ENCODE measurements at places on chromosomes 11 and 22.

GRCh38 chr11:73199446-73199845 lies 18.6 kb upstream of the P2RY2 start:
- no peak for DNase-seq

GRCh38 chr22:37328017-37328416 lies 45.7 kb downstream of the CYTH4 start:
- no peak for DNase-seq

GRCh38 chr11:101362643-101363042 lies 221.2 kb downstream of the TRPC6 start:
- no peak for DNase-seq

GRCh38 chr11:3088806-3089205 lies 31.6 kb upstream of the CARS1 start:
- no peak for DNase-seq

- no peak for DNase-seq
Measured at GRCh38 chr22:32561163-32561562, 86.6 kb downstream of the FBXO7 start.

- DNase-seq: no peak
Measured at GRCh38 chr11:130216591-130217132, 57.1 kb downstream of the ST14 start.

DNA sequence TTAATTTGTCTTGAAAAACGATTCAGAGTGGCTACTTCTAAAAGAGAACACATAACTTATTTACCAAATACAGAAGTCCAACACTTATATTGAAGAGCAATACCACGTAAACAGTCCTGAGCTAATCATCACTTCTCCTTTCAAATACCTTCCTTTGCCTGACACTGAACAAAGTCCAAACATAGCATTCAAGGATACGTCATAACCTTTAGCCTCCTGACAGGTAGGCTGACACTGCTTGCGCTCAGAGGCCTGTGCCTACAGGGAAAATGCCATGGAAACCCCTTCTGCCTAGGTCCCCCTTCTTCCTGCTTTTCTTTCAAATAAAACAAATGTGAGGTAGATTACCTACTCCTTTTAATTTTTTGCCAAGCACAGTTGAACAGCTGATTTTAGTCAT lies 510.0 kb downstream of the INSC start:
- DNase-seq: no peak

DNA sequence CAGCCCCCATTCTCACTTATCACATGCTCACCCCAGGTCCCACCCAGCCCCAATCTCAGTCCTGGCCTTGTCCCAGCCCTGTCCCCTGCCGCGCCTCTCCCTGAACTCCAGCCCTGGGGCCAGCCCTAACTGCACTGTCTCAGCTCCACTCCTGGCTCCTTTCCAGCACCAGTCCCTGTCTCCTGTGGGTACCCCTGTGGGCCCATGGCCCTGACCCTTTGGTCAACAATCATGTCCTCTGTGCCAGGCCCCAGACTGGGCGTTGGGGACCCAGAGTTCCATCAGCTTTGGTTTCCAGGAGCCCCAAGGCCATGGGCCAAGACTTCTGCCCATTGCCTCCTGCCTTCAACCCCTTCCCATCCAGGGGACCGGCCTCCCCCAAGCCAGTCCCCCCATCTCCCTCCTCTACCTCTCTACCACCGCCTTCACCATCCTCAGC lies 757 bp downstream of the SPI1 start:
- DNase-seq: peak; percentile 54

DNA sequence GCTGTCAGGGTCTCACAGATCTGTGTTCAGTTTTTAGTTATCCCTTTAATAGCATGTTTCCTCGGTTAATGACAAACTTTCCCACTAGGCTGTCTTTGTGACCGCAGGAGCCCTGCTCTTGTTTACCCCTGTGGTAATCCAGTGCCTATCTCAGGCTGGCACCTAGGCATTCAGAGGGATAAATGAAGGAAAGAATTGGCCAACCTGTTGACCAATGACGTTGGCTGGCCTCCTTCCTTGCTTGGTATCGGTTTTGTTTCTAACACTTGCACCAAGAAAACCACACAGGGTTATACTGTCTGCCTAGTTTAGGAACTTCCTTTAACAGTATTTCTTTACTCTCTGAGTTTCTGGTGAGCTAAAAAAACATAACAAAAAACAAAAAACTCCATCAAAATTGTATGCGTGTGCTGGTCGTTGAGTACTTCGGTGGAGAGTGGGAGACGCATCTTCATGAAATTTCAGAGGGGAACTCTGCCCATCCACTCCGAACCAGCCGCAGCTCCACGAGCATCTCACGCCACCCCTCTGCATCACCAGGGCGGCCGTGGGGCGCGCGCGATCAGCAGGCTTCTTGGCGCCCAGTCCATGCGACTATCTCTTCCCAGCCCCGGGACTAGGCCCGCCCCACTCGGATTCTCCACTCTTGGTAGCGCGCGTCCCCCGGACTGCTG lies 563 bp upstream of the ENDOD1 start:
- DNase-seq: peak; percentile 22

DNA sequence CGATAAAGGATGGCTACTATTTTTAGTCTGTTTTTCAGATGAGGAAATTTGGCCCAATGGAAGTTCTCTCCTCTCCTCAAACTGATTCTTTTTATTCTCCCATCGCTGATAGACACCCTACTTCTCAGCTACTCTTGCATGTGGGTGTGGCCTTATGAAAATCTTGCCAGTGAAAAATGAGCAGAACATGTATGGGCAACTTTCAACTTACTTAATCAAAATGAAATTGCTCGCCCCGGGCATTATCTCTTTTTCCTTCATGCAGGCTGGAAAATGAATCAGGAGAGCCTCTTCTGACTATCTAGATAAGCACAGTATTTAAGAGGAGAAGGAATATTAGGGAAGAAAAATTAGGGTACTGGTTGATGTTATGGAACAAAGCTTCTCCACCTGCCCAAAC lies 2354.7 kb upstream of the RAG2 start:
- DNase-seq: no peak

DNA sequence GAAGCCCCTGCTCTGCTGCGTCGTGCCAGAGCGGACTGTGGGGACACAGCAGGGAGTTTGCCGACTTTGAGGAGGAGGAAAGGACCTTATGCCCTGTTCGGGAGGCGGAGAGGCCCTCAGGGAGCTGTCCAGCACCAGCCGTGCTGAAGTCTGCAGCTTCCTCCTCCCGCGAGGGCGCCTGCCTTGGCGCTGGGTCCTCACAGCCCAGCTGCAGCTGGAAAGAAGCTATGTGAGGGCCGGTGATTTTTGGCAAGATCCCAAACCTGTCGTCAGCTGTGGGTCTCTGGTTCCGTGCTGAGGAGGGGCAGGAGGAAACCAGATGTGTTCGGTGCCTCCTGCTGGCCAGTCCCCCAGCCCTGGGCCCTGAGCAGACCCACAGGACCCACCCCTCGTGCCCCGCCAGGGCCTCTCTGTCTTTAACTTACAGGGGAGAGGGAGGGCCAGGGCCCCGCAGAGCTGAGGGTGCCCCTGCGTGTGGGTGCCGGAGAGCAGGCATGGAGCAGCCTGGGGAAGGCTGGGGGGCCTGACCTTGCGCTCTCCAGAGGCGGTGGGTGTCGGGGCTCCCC lies 12.0 kb downstream of the BRSK2 start:
- peak; percentile 59 for DNase-seq

DNA sequence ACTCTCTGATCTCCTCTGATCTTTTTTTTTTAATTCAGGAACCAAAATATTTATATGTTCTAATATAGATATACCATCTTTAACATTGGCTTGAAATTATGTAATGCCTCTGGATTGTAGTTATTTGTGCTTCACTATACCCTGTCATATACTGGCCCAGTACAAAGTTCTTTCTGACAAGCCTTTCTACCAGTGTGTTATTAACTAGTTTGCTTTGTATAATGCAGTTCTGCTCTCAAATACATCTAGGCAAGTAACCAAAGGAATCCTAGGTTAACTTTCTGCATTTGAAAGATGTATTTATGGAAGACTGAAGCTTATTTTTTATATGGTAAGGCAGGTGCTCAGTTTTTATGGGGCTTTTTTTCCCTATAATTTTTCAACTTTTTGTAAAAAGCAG lies 36.1 kb downstream of the ARHGEF12 start:
- no peak for DNase-seq

GRCh38 chr11:122267602-122268001 lies 151.6 kb upstream of the BLID start:
- DNase-seq: peak; percentile 18

- no peak for DNase-seq
Measured at GRCh38 chr22:39416319-39416718, 16.7 kb downstream of the TAB1 start.

DNA sequence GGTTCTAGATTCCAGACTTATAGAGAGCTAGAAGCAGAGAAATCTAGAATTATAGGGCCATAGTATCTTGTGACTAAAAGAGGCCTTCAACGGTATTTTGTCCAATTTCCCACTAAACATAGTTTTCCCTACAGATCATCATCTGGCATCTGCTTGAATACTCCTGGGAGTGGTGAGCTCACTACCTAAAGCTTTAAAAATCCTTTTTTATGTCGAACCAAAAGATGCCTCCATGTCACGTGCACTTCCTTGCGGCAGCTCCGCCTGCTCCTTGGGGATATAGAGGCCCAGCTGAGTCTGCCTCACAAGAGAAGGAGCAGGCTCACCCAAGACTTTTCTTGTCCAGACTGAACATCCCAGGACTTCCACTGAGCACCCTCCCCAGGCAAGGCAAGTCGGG lies 4.3 kb upstream of the MB start:
- no peak for DNase-seq

GRCh38 chr11:16787035-16787742 lies 48.7 kb downstream of the C11orf58 start:
- no peak for DNase-seq

DNA sequence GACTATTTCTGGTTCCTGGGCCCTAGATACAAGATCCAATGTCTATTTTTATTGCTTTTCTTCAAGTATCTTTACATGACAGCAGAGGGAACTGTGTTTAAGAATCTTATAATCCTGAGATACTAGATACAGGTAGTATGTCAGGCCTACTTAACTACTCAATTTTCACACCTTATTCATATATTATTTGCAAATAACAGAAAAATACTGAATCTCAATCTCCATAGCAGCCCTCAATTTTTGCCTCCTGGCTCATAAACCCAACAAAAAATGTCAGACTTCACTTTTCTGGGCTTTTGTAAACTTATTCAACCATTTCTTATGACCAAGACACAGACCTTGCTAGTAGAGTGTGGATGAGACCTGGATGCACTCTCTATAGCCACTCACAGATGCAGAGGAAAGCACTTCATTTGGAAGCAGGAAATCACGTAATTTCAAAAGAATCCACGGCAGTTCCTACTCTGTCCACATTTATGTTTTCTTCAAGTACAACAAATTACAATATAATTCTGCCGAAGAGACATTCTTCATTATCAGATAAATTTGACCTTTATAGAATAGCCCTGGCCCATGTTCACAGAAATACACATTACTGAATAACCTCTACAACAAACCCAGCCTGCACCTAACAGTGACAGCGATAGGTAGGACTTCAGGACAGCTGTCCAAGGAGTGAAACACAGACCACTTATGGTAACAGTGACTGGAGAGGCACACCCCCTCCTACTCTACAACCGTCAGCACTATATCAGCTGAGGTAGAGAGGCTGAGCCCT lies 62.0 kb upstream of the YPEL1 start:
- DNase-seq: no peak

GRCh38 chr22:48927591-48927990 lies 900.1 kb downstream of the BRD1 start:
- DNase-seq: no peak
